ENCODE measurements at places on chromosomes 5 and 9.

DNA sequence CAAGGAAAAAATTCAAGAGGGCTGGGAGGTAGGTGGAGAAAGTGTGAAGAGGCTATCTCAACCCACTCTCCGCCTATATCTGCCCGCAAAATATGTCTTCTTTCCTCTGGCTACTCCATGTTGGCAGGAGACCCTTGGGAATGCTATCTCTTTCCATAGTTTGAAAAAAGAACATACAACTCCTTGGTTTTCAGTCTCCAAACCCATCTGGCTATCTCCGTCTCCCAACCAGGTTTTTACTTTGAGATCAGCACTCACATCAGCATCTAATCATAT lies 109.9 kb upstream of the IFNE start:
- DNase-seq: no peak

DNA sequence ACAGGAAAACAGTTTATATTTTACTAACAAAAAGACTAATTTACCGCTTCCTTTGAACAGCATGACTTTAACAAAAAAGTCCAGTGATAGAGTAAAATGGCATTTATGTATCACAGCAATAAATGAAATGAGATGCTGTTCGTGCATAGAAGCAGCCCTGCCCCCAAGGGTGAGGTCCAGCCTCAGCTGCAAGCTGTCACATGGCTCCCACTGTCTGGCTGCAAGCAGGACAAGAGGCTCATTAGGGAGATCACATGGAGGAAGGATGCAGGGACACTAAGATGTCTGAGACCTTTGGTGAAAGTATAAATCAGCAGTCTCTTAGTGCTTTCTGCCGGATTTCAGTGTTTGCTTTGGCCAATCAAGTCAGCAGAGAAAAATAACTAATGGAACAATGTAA lies 23.0 kb downstream of the GDNF start:
- DNase-seq: no peak

- no peak for DNase-seq
These were observed 84.6 kb upstream of the DNAH5 start for GRCh38 chr5:14028938-14029584.

GRCh38 chr5:90134892-90135291 lies 274.7 kb downstream of the CETN3 start:
- no peak for DNase-seq

GRCh38 chr5:79423296-79423695 lies 90.6 kb downstream of the HOMER1 start:
- no peak for DNase-seq
